NT2/D1 (cell line): ENCODE measurements at places on chromosomes 5 and 9.
A peak's percentile ranks its signal among the peaks of the same experiment; 100 is the strongest.

GRCh38 chr9:134205672-134206310, 41.4 kb upstream of the RNU6ATAC start:
- no peak for DNase-seq

DNA sequence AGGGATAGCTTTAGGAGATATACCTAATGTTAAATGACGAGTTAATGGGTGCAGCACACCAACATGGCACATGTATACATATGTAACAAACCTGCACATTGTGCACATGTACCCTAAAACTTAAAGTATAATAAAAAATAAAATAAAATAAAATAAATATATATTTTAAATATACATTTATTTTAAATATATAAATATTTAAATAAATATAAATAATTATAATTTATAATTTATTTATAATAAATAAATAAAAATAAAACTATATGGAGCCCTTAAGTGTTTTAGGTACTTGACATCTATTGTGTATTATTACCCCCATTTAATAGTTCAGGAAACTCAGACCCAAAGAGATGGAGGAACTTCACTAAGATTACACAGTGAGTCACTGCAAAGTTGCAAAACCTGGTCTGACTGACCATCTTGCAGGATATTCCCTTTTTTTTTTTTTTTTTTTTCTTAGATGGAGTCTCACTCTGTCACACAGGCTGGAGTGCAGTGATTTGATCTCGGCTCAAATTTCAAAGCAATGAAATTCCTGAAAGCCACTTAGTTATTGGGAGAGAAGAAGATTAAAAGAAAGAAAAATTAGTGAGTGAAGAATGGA, 5.8 kb upstream of the C5orf52 start:
- no peak for DNase-seq

DNA sequence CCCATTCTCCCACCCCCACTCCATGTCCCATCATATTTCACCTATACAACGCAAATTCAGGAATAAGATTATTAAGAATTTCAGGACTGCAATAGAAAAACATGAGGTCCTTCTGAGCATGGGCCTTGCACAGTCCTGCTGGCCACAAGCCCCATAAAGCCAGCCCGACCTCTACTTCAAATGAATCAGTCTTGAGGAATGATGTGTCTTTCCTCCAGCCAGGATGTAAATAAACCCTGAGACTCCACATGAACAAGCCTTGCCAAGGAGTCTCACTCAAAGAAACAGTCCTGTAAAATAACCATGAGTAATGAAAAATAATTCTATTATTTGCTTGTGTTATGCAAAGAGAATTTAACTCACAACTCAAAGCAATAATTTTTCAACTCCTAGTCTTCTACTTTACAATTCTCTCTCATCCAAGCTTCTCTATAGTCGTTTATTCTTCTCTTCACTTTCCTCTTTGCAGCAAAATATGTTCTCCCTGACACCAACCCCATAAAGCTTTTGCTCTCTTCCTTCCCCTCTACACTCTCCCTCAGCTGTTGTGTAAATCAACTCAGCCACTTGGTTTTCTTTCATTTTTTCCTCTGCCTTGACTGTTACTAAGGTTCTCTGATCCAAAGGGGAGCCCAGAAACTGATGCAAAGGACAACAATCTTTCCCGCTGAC, 140.1 kb upstream of the MOCS2 start:
- no peak for DNase-seq

DNA sequence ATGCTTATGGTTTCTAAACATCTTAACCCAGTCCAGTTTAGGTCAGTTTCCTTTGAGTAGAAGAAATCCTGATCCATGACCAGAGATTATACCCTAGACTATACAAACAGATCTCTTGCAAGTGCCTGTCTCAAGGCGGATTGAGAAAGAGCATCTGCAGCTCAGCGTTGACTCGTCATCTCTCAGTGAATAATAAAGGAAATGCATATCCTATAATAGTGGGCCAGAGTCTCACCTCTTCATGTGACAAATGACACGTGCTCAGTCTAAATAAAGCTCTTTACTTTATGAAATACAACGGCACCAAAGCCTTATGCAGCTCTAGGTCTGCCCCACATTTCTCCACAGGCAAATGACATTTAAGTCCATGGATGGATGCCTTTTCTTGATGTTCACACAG, 179.4 kb upstream of the NR3C1 start:
- DNase-seq, result no peak

GRCh38 chr5:168128557-168128956, 162.9 kb upstream of the WWC1 start:
- DNase-seq, result no peak

- no peak for DNase-seq
Observed at GRCh38 chr5:85132269-85132668, 747.6 kb upstream of the EDIL3 start.

GRCh38 chr5:40653221-40654022, 26.3 kb upstream of the PTGER4 start:
- DNase-seq, result no peak

GRCh38 chr9:133777068-133777791, 39.1 kb upstream of the SARDH start:
- no peak for DNase-seq

DNA sequence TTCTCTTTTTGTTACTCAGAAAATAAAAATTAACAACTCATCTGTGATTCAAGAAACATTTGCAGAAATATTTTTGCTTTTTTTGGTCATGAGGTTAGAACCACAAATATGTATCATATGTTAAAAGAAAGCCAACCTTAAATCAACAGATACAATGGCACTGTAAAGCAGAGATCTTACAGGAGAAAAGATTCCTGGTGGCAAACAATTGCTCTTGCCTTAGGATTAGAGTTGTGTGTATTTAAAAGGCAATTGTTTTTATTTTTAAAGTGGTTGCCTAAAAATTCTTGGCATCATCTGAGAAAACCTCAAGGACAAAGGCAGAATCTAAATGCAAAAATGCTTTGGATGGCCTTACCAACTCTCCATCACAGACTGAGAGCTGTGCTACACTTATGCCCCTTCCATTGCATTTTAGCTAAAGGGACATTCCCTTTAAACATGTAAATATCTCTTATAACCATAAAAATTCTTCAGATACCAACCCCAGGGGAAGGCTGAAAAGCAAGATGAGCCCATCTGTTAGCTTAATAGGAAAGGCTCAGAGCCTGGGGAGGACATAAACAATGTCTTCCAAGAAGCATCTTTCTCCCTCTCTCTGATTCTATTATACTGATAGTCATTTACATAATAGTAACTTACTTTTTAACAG, 100.4 kb downstream of the FAM114A2 start:
- DNase-seq, result no peak

- DNase-seq, result no peak
Observed at GRCh38 chr9:34514401-34514800, 8.4 kb downstream of the ENHO start.

GRCh38 chr5:142961440-142962173, 191.4 kb downstream of the ARHGAP26 start:
- DNase-seq, result no peak

GRCh38 chr5:178182158-178182876, 4.9 kb downstream of the GMCL2 start:
- no peak for DNase-seq

GRCh38 chr9:117835798-117836197, 131.6 kb downstream of the TLR4 start:
- no peak for DNase-seq

DNA sequence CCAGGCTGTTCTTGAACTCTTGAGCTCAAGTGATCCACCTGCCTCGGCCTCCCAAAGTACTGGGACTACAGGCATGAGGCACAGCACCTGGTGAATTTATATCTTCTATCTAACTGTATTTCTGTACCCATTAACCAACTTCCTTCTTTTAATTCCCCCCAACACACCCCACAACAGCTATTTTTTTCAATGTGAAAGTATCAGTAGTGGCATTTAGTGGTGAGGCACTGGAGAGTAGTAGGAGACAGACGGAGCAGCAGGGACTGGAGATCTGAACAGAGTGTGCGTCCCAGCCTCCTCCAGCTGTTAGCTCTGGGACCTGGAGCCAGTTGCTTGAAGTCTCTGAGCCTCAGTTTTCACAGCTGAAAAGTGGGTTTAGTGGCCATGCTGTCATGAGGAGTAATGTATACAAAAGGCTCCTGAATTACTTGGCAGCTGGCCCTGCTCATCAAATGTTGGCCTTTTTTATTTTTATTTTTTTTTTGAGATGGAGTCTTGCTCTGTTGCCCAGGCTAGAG, 11.0 kb upstream of the EEIG1 start:
- DNase-seq, result no peak

GRCh38 chr5:39479537-39479936, 54.8 kb upstream of the DAB2 start:
- DNase-seq, result no peak

GRCh38 chr5:146645342-146645741, 129.4 kb upstream of the GPR151 start:
- no peak for DNase-seq

DNA sequence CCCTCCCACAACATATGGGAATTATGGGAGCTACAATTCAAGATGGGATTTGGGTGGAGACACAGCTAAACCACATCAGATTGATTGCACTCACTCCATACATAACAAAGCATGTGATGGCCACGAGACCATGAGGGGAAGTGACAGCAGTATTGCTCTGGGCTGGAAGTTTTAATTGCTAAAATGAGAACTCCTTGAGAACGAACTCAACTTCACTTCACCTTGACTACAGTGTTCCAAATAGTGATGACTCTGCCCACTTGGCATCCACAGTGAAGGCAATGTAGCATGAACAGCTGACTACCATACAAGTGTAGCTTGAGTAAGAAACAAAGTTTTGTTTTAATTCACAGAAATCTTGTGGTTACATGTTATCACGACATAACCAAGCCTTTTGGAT, 739 bp upstream of the SPINK7 start:
- no peak for DNase-seq

GRCh38 chr9:91036826-91037510, 235.3 kb downstream of the SYK start:
- DNase-seq, result peak; percentile 57

- DNase-seq, result no peak
Observed at GRCh38 chr9:27280860-27281259, 16.1 kb downstream of the EQTN start.

- no peak for DNase-seq
Observed at GRCh38 chr9:38154501-38155421, 85.7 kb upstream of the SHB start.

GRCh38 chr9:99140685-99141314, 35.9 kb downstream of the TGFBR1 start:
- peak; percentile 65 for DNase-seq

GRCh38 chr5:168438349-168438748, 47.9 kb upstream of the RARS1 start:
- no peak for DNase-seq

DNA sequence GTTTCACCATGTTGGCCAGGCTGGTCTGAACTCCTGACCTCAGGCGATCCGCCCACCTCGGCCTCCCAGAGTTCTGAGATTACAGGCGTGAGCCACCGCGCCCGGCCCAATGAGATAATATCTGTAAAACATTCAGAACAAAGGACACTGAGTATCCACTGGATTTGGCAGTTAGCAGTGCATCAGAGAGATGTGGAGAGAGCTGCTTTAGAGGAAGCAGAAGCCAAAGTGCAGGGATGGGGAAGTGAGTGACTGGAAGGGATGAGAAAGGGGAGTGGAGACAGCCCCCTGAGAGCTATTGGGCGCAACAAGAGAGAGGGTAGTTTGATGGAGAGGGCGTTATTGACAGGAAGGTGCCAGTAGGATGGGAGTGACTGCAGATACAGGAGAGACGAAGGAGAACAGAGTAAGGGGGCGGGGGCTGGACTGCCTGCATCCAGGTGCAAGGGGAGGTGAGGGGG, 157.5 kb upstream of the SHB start:
- no peak for DNase-seq

GRCh38 chr9:76103531-76104315, 213.2 kb downstream of the PCSK5 start:
- DNase-seq, result no peak

- no peak for DNase-seq
Observed at GRCh38 chr9:24608599-24608998, 62.9 kb upstream of the IZUMO3 start.

GRCh38 chr9:9004810-9005209, 1205.2 kb upstream of the DMAC1 start:
- DNase-seq, result no peak

- no peak for DNase-seq
Observed at GRCh38 chr5:166746506-166746905, 1544.9 kb upstream of the WWC1 start.

- DNase-seq, result no peak
Observed at GRCh38 chr5:88881571-88881971, 1.4 kb downstream of the MEF2C start.

- no peak for DNase-seq
Observed at GRCh38 chr9:81374459-81375186, 314.7 kb downstream of the TLE1 start.

GRCh38 chr5:20833081-20833627, 845.2 kb upstream of the CDH18 start:
- no peak for DNase-seq

- no peak for DNase-seq
Observed at GRCh38 chr9:72864327-72864726, 88.5 kb downstream of the ALDH1A1 start.

DNA sequence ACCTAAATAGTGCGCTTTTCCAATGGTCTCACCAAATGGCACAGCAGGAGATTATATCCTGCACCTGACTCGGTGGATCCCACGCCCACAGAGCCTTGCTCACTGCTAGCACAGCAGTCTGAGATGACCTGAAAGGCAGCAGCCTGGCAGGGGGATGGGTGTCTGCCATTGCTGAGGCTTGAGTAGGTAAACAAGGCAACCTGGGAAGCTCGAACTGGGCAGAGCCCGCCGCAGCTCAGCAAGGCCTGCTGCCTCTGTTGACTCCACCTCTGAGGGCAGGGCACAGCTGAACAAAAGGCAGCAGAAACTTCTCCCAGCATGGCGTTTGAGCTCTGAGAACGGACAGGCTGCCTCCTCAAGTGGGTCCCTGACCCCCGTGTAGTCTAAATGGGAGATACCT, 18.1 kb upstream of the ABLIM3 start:
- DNase-seq, result no peak

DNA sequence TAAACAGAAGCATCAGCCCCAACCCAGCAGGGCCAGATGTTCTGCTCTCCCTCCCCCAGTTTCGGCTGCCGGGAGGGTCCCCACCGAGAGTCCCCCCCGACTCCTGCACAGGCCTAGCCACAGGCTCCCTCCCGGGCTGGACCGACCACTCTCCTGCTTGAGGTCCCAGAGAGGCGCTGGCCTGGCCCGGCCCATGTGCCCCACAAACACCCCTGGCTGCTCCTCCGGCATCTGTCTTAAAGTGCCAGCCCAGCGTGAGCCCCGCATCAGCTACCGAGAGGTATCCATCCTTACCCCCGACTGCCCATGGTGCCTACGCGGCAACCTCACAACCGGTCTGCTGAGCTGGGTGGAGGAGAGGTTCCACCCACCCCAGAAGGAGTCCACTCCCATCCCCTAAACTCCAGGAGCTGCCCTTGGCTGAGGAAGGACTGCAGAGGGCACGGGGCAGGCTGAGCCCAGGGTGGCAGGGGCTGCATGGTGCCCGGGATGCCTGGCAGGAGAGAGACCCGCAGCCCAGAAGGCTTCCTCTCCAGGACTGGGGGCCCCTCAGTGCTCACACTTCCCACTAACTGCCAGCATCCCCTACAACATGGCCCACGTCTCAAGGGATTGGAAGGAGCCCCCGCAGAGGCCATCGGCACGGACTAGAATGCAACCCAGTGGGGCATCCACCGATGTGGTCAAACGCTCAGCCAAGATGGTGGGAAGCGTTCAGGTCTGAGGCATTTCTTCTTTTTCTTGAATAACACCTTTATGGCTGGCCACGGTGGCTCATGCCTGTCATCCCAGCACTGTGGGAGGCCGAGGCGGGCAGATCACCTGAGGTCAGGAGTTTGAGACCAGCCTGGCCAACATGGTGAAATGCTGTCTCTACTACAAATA, 15.6 kb upstream of the EGFL7 start:
- no peak for DNase-seq
